ENCODE measurements at places on chromosomes 5 and 9. TPM values are rescaled to one million over a fixed set of nuclear protein-coding genes. Genes with fewer than 3 reads are reported as not detected.

Gene RPL37
- total RNA-seq: 155 TPM

DNA sequence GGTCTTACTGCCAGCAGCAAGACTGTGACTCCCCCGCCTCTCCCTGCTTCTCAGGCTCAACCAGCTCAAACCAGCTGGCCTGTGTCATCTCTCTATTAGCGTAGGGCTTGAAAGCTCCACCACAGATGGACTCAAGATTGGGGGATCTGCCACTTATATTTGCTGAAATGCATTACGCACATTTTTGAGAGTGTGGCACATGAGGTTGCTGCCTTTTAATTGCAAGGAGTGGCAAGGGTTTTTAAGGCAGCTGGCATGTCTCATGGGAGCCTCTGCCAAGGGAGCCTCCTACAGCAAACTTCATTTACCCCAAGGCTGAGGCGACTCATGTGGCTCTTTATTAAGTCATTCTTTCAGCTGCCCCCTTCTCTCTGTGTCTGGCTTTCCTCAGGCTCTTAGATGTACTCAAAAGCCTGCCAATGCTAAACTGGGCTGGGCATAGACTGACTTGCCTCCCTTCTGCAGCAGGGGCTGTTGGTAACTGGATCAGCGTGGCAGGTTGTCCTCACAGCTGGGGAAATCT lies 219.3 kb downstream of the SMARCA2 start:
- no peak overlapping the region for H3K27ac ChIP-seq
- no peaks in the 10 kb centered on the region for H3K27me3 ChIP-seq
- no peaks in the 10 kb centered on the region for H3K36me3 ChIP-seq
- DNase-seq: peak; percentile 16
- H3K4me3 ChIP-seq: no peak overlapping the region
- peaks cover 6% of the 10 kb centered on the region for H3K4me1 ChIP-seq

Gene JAKMIP2
- not detected for total RNA-seq

DNA sequence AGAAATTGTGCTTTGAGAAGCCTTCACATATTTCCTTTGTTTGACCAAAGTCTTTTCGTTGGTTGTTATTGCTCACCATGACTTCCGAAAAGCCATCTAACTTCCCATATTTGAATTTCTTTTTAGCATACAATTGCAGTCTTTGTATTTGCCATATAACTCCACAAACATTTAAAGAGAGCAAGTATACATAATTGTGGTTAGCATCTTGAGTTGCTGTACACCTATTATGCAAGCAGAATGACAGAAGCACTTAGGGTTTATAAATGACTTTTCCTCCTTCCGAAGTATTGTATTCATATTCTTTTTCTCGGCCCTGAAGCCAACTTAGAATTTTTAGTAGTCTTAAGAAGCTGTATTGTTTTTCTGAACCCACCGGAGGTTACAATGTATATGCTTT lies 250.4 kb downstream of the RFK start:
- H3K36me3 ChIP-seq: no peaks in the 10 kb centered on the region
- no peak overlapping the region for H3K4me3 ChIP-seq
- no peak overlapping the region for H3K27ac ChIP-seq
- H3K27me3 ChIP-seq: no peaks in the 10 kb centered on the region
- no peaks in the 10 kb centered on the region for H3K4me1 ChIP-seq

Gene SV2C
- total RNA-seq: not detected
